ENCODE measurements at places on chromosomes 16 and 17.

DNA sequence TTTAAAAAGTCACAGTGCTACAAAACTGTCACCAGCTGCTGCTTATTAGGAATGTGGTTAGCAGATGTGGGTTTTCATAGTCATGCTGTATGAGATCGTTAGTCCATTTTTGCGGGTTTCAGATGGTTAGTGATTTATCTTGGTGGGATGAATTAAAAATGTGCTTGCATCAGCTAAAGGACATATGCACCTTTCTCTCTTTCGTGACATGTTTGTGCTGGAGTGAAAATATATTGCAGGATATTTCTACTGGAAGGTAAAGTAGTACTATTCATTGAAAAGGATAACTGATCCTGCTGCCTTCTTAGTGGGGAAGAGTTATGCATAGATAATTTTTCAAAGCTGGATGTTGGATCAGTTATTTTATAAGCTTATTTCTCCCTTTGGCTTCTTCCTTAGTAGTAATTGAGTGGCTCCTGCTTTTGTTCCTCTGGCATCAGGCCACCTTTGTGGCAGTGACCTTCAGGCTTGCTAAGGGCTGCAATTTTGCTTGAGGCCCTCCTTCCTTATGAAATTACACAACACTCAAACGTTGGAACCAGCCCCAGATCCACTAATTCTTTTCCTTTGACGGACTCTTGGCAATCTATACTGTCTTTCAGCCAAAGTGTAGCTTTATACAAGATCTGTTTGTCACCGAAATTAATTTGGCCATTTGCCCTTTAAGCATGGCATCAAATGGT is 7.5 kb upstream of the SNTB2 start:
- DNase-seq = no peak

DNA sequence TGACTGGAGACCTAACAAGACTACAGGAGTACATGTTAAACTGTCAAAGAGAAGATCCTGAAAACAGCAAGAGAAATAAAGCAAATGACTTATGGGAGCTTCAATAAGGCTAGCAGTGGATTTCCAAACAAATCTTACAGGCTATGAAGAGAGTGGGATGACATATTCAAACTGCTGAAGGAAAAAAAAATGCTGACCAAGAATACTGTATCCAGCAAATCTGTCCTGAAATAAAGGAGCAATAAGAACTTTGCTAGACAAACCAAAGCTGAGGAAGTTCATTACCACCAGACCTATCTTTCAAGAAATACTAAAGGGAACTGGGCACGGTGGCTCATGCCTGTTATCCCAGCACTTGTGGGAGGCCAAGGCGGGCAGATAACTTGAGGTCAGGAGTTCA is 28.6 kb downstream of the ZFP1 start:
- no peak for DNase-seq

DNA sequence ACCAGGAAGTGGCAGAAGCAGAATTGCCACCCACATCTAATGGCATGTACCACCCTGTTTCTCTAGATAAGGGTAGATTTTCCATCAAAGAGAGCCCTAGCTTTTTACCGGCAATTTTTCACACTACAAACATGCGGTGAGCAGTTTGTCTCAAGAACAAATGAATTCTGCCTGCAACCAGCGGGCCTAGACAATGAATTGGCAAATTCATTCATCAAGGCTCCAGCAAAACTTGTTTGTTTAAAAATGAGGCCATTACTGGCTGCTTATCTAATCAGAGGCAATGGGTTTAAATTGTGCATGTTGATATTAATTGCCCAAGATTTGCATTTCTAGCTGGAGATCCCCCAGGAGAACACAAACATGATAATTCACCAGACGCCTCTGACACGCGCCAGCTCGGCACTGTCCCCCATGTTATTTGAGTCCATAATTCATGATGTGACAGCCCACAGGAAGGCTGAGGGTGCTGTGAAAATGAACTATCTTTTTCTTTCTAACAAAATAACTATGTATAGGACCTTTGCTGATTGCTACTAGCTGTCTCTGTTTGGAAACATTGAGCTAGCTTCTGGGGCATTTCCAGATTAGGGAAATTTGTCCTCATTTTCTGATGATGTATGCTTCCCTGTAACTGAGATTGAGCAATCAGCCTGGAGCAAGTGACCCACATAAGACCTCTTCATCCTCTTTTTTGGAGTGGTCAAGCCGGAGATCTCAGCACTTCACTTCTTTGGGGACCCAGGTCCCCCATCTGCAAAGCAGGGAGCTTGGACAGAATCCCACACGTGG is 80.8 kb downstream of the CNGB1 start:
- DNase-seq = peak; percentile 73

- peak; percentile 35 for DNase-seq
Observed at GRCh38 chr17:7716901-7717755, at the start of gene DNAH2. DNAH2 (plus strand) TSS chr17:7717744; CDS start chr17:7719735, 1,991 bp downstream.

DNA sequence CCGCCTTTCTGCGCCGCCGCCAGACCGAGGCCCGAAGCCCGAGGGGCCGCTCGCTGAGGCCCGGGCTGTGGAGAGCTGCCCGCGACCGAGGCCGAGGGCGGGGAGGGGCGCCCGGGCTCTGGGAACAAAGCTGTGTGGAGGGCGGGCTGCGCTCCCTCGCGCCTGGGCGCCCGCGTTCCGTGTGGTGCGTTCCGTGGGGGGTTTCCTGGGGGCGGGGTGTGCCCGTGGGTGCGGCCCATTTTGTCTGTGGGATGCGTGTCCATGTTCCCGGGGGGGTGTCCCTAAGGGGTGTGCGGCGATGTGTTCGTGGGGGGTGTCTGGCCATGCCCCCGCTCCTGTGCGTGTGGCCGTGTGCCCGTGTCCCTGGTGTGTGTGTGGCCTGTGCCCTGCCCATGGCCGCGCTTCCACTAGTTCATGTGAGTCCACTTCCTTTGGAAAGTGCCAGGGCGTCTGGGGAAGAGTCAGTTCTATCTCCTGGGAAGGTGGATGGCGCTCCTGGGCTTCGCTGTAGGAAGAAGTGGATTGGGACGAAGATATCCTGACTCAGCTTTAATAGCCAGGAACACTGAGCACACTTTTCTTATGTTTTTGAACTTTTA is 520 bp downstream of the JPT2 start:
- DNase-seq = no peak

DNA sequence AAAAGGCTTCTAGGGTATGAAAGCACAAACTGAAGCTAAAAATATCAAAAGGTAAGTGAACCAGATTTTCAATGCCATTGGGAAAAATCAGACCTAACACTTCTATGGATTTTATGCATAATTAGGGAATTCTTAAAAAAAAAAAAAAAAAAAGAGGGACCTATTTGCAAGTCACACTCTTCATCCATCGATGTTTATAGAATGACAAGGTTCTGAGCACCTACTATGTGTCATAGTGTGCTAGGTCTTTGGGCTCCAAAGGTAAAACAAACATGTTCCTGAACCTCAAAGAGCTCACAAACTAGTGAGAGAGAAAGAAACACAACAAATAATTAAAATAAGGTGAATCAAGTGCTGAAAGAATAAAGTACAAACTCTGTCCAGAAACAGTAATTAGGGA is 1.9 kb downstream of the HEATR6 start:
- no peak for DNase-seq

GRCh38 chr16:658679-659571 is 9.0 kb upstream of the RHOT2 start:
- DNase-seq = no peak

DNA sequence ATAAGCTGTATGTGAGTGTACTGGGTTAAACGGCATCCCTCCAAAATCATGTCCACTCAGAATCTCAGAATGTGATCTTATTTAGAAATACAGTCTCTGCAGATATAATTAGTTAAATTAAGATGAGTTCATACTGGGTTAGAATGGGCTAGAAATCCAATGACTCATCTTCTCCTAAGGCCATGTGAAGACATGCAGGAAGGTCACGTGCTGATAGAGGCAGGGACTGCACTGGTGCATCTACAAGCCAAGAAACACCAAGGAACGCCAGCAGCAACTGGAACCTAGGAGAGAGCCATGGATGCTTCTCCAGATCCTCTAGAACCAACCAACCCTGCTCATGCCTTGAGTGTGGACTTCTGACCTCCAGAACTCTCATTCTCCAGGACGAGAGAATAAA is 241.0 kb downstream of the XYLT1 start:
- no peak for DNase-seq

DNA sequence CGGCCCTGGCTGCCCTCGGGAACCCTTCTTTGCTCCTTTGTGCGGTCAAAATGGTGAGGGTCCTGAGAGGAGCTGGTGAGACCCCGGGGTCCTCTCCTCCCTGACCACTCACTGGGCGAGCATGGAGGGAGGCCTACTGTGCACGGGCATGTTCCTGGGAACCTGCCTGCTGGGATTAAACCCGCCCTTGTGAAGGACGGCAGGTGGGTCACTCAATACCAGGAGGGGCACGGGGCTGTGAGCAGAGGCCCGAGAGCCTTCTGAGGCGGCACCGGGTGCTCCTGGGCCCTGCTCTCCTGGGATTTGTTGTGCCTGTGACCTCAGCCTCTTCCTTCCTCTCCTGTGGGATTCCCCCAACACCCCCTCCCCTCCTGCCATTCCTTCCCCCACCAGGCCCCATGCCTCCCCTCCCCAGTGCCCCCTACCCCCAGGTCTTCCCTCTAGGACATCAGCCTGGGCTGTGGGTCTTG is 19.7 kb downstream of the METRNL start:
- DNase-seq = no peak

GRCh38 chr17:34820248-34820801 is 140.9 kb downstream of the CCT6B start:
- DNase-seq = no peak

- DNase-seq = peak; percentile 32
Observed at GRCh38 chr17:43372273-43372911, 26.4 kb upstream of the ARL4D start.

- peak; percentile 27 for DNase-seq
Observed at GRCh38 chr16:48123104-48123788, 32.5 kb downstream of the ABCC12 start.

- no peak for DNase-seq
Observed at GRCh38 chr16:64892835-64893785, 228.8 kb downstream of the CDH11 start.

- DNase-seq = peak; percentile 73
Observed at GRCh38 chr17:38667099-38667786, 7.5 kb downstream of the EPOP start.

DNA sequence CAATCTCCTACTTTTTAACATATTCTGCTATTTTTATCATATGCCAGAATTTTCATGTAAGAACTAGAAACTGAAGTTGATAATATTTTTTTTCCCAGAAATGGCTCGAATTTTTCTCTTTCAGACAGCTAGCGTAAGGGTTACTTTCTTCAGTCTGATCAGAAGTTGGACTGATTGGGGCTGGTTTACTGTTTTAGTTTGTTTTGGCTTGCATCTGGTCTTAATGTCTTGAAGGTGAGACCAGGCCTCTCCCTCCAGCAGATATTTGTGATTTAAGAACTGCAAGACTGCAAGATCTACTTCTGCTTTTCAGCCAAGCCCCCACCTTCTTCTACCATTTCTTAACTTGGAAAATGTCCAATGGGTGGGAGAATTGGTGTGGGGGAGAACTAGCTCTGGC is 266.4 kb downstream of the HAPSTR1 start:
- no peak for DNase-seq

GRCh38 chr16:83561876-83562275 is 245.9 kb upstream of the HSBP1 start:
- no peak for DNase-seq

DNA sequence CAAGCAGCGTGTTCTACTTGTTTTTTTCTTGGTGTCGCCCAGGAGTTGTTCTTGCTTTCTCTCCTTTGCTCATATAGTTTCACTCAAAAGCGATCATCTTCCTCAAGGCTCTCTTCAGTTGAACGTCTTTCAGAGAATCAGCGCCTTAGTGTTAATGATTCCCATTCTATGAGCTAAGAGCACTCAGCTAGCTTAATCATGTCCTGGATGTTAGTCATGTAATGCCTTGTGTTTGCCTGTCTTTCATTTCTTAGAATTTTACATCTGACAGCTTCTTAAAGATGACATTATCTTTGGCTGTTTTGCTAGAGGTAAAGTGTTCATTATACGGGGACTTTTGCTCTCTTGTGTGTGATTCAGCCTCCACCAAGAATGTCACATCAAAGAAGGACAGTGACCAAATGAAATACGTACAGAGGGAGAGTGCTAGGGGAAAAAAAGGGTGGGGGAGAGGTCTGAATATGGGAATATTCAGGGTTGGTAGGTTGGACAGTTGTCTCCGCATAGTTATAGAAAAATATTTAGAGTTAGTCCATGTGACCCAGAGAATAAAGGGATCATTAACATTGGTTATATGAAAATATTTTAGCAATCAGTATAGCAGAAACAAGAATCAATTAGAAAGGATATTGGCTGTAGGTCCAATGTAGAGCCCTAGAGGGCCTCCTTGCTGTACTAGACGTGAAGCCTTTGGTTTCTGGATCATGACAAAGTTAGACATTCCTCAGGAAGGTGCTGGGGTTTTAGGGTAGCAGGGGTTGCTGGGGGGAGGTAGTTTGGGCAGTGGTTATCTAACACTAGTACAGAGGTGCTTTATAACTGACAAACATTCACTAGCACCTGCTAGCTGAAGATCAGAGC is 31.9 kb upstream of the ANKFN1 start:
- DNase-seq = no peak

DNA sequence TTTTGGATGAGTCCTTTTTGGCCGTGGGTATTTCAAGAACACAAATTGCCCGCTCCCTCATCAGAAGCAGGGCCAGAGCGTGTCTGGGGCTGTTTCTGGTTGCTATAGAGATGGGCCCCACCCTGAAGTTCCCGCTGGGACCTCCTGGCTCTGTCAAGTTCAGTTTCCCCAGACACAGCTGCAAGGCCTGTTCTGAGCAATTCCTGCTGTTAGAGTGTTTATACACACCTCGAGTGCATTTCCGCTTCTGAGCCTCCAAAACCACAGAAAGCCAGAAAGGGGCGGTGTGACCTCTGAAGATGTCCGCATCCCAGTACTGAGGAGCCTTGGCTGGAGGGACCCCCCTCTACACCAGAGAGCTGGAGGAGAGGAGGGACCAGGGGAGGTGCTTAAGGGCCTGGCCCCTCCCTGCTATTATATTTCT is 9.3 kb upstream of the WBP2 start:
- DNase-seq = peak; percentile 41

DNA sequence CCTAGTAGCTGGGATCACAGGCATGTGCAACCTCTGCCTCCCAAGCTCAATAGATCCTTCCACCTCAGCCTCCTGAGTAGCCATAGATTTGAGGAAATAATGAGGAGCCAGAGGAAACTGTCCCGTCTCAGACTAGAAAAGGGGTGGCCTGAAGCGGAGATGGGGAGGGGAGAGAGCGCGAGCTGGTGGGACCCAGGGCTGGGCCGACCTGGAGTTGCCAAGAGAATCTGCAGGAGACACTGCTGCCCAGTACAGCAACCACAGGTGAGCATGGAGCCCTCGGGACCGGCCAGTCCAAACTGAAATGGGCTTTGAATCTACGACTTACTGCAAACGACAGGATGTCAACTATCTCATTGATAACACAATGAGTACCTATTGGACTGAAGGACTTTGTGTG is 24.3 kb downstream of the CD300A start:
- no peak for DNase-seq

DNA sequence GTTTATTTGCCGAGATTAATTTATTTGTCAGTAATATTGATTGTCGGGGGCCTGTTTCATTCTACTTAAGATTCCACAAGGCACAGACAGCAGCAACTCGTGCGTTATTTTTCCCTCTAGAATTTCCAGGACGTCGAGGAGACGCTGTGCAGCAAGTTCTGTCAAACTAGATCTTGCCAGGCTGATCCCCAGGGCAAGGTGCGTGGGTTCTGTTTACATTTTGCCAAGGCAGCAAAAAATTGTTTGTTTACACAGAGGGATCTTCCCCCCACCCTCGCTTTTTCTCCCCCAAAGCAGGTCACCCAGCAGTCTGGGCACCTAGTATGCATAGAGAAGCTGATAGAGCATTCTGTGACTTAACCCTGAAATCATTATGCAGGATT is 111.4 kb downstream of the IRX3 start:
- DNase-seq = no peak

- no peak for DNase-seq
Observed at GRCh38 chr16:49638673-49639610, 217.0 kb downstream of the ZNF423 start.

GRCh38 chr17:34369571-34369970 is 6.5 kb upstream of the CCL1 start:
- no peak for DNase-seq
